Endothelial cell (in vitro differentiated cells): ENCODE measurements at places on chromosomes 3 and 15.
A peak's percentile ranks its signal among the peaks of the same experiment; 100 is the strongest.

- H3K4me3 ChIP-seq = no peak overlapping the region
- no peaks in the 10 kb centered on the region for H3K4me1 ChIP-seq
- H3K27ac ChIP-seq = no peak overlapping the region
- H3K27me3 ChIP-seq = peaks cover 3% of the 10 kb centered on the region
- H3K36me3 ChIP-seq = peaks cover 11% of the 10 kb centered on the region
These were observed 3.3 kb upstream of the NDN start for GRCh38 chr15:23690450-23690852.

GRCh38 chr3:134651347-134652041 is 672 bp upstream of the KY start:
- peaks cover 13% of the 10 kb centered on the region for H3K27me3 ChIP-seq
- no peak for DNase-seq
- no peak overlapping the region for H3K27ac ChIP-seq
- no peaks in the 10 kb centered on the region for H3K36me3 ChIP-seq

DNA sequence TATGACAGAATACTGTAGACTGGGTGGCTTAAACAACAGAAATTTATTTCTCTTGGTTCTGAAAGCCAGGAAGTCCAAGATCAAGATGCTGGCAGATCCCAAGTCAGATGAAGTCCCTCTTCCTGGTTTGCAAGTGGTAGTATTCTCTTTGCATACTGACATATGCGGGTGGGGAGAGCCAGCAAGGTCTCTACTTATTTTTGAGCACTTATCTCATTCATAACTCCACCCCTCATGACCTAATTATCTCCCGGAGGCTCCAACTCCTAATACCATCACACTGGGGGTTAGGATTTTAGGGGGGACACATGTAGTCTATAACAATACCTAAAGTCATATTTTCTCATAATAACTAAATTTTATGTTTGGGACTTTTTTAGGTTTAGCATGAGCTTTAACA is 65.3 kb downstream of the BLM start:
- H3K36me3 ChIP-seq = no peaks in the 10 kb centered on the region
- H3K4me1 ChIP-seq = peaks cover 16% of the 10 kb centered on the region
- H3K27ac ChIP-seq = no peak overlapping the region
- H3K27me3 ChIP-seq = peaks cover 2% of the 10 kb centered on the region
- no peak for DNase-seq

GRCh38 chr3:7749931-7750695 is 751.5 kb upstream of the LMCD1 start:
- peaks cover 1% of the 10 kb centered on the region for H3K27me3 ChIP-seq
- H3K4me1 ChIP-seq = no peaks in the 10 kb centered on the region
- H3K4me3 ChIP-seq = no peak overlapping the region
- H3K36me3 ChIP-seq = no peaks in the 10 kb centered on the region
- H3K27ac ChIP-seq = no peak overlapping the region

- H3K36me3 ChIP-seq = no peaks in the 10 kb centered on the region
- H3K27ac ChIP-seq = no peak overlapping the region
- peaks cover under 1% of the 10 kb centered on the region for H3K4me1 ChIP-seq
These were observed 5.0 kb upstream of the TNK2 start for GRCh38 chr3:195913382-195913781.

DNA sequence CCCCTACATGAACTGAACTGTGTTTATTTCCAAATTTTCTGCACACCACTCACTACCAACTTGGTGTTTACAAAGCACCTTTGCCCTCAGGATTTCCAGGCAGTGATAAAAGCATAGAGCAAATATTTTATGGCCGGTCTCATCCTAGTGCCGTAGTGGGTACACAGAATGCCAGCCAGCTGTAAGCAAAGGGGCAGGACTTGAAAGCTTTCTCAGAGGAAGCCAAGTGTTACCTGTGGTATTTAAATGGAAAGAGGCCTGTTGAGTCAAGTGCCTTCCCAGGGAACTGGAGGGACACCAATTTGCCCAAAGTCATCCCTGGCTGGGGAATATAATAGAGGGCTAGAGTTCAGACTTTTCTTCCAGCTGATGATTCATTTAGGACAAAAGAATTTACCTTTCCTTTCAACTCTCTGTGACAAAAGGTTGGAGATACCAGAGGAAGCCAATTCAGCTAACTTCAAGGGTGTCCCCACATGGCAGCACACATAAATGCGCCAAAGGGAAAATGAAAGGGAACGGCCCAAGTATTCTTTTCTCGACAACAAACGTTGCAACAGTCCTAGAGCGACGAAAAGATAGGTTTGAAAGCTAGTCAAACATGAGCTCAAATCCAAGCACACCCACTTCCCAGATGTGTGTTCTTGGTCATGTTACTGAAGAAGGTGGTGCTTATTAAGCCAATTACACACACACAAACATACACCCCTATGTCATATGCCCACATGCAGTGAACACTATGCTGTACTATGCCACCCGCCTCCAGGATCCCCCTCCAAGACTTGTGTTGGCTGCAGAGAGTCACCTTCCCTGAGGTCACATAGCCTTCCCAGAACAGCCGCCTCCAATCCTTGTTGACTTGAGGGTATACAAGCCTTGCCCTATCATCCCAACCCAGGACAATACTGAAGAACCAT is 27.7 kb downstream of the MAGI1 start:
- no peak overlapping the region for H3K27ac ChIP-seq
- peaks cover 21% of the 10 kb centered on the region for H3K4me1 ChIP-seq
- H3K36me3 ChIP-seq = no peaks in the 10 kb centered on the region
- H3K27me3 ChIP-seq = peaks cover 1% of the 10 kb centered on the region
- H3K4me3 ChIP-seq = no peak overlapping the region

GRCh38 chr15:80523746-80524145 is 119.6 kb downstream of the ARNT2 start:
- H3K27ac ChIP-seq = no peak overlapping the region
- H3K4me3 ChIP-seq = no peak overlapping the region
- no peaks in the 10 kb centered on the region for H3K4me1 ChIP-seq

DNA sequence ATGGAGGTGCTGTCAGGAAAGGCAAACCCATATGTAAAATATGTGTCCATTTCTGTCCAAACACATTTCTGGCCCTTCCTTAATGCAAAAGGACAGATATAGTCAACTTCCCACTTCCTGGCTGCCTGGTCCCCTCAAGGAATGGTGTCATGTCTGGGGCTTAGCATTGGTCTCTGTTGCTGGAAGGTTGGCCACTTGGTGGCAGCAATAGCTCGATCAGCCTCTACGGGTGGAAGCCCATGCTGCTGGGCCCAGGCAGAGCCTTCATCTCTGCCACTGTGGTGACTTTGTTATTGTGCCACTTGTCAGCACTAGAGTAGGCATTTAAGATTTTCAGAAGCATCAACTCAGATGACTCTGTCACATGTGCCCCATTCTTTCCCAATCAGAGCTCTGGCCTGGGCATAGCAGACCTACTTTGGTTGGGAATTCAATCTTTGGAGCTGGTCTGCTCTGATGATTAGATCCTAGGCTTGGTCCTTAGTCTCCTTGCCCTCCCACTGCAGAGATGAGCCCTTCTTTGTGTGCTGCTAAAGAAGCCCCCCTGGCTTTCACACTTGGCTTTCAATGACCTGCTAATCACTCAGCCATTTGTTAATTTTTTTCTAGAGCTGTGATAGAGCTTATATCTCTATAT is 51.0 kb upstream of the SPSB4 start:
- no peak overlapping the region for H3K4me3 ChIP-seq
- H3K4me1 ChIP-seq = no peaks in the 10 kb centered on the region

DNA sequence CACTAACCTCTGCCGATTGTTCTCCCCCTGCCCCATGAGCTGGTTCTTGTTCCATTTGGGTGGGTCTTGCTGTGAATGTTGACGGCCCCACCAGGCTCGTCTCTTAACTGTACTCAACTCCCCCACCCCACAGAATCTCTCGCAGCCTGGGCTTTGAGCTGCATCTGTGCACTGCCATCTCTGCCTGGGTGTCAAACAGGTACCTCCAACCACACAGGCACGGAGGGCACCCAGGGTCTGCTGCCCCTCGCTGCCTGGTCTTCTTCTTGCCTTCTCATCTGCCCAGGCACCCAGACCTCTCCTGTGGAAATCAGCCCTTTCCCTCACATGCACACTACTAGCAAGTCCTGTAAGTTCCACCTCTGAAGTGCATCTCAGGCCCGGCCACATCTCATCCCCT is 10.1 kb downstream of the TLR9 start:
- peaks cover 27% of the 10 kb centered on the region for H3K4me1 ChIP-seq
- no peak for DNase-seq
- peaks cover 1% of the 10 kb centered on the region for H3K27me3 ChIP-seq
- H3K36me3 ChIP-seq = peaks cover 26% of the 10 kb centered on the region

GRCh38 chr3:61464518-61465140 is 96.7 kb upstream of the PTPRG start:
- no peaks in the 10 kb centered on the region for H3K36me3 ChIP-seq
- H3K27me3 ChIP-seq = peaks cover 2% of the 10 kb centered on the region
- H3K4me3 ChIP-seq = no peak overlapping the region
- no peaks in the 10 kb centered on the region for H3K4me1 ChIP-seq
- no peak overlapping the region for H3K27ac ChIP-seq

DNA sequence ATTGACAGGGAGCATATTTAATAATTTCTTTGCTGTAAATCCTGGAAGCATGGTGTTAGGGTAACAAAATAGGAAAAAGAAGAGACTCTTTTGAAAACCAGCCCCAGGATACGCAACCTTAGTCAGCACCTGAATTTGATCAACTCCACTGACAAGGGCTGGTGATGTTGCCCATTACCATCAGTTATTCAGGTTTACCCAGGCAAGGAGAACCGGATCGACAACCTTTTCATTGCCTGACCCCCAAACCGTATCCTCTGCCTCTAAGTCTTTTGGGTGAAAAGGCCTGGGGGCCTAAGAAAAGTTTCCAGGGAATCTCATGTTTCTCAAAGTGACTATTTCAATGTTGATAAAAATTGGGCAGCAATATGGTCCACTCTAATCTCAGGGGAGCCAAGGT is 313.3 kb downstream of the KBTBD8 start:
- DNase-seq = no peak
- H3K27ac ChIP-seq = no peak overlapping the region
- no peaks in the 10 kb centered on the region for H3K4me1 ChIP-seq
- H3K27me3 ChIP-seq = peaks cover 1% of the 10 kb centered on the region

GRCh38 chr3:81251096-81251495 is 510.3 kb downstream of the GBE1 start:
- H3K27me3 ChIP-seq = no peaks in the 10 kb centered on the region
- H3K27ac ChIP-seq = no peak overlapping the region
- H3K36me3 ChIP-seq = no peaks in the 10 kb centered on the region
- no peaks in the 10 kb centered on the region for H3K4me1 ChIP-seq
- no peak for DNase-seq

DNA sequence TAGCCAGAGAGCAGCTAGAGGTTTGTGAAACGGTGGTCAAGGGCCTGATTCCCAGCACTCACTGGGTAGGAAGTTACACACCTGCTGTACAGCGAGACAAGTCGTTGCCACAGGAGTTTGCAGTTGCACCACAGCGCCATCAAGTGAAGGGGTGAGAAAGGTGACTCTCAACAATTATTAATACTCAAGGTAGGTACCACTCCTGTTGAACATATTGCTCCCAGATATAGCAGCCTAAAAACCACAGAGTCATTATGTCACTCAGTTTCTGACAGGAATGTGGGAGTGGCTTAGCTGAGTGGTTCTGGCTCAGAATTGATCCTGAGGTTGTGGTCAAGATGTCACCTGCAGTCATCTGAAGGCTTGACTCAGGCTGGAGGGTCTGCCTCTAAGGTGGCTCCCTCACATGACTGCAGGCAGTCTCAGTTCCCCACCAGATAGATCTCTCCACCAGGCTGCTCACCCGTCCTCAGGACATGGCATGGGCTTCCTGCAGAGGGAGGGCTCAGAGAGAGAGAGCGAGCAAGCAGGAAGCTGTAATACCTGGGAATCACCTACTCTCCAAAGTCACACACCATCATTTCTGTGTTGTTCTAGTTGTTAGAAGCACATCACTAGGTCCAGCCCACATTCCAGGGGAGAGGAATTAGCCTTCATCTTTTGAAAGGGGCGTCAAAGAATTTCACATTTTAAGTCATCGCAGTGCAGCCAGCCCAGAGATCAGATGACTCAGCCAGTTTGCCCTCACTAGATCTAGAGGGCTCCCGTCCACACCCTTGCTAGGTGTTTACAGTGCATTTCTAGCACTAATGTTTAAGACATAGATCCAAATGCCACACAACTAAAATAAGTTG is 17.0 kb upstream of the ANO10 start:
- DNase-seq = peak; percentile 7
- H3K4me3 ChIP-seq = no peak overlapping the region
- no peak overlapping the region for H3K27ac ChIP-seq
- H3K4me1 ChIP-seq = peaks cover 5% of the 10 kb centered on the region
- H3K36me3 ChIP-seq = no peaks in the 10 kb centered on the region
